A549 treated with dexamethasone at 1 μM for 4 hours (cell line): ENCODE measurements at places on chromosomes 5 and 9. TPM values are rescaled to one million over a fixed set of nuclear protein-coding genes. Genes with fewer than 3 reads are reported as not detected.

Gene ASPN
- not detected in 5 replicates for total RNA-seq

Gene EIF4EBP3
- total RNA-seq, result 1.3 to 3.1 TPM (median 1.8 TPM) in 5 replicates

Gene PARP8
- total RNA-seq, result 0.05 to 0.11 TPM (median 0.07 TPM) in 5 replicates

Gene NPR3
- 15.7 to 18.8 TPM (median 16.9 TPM) in 5 replicates for total RNA-seq

Gene SPATA9
- not detected in 5 replicates for total RNA-seq

Gene GMCL2
- total RNA-seq, result not detected in 5 replicates

Gene RLN1
- not detected in 5 replicates for total RNA-seq

Gene NMUR2
- 0.05 to 0.22 TPM (median 0.11 TPM) in 3 of 5 replicates, not detected in the others for total RNA-seq

Gene DMRT3
- total RNA-seq, result not detected in 5 replicates

Gene NIM1K
- 0.09 to 0.27 TPM (median 0.26 TPM) in 5 replicates for total RNA-seq

Gene PAM
- 20.1 to 27.9 TPM (median 23.6 TPM) in 5 replicates for total RNA-seq

Gene RASGRF2
- total RNA-seq, result 1.1 to 1.5 TPM (median 1.4 TPM) in 5 replicates

Gene PHF24
- 0.08 to 0.19 TPM (median 0.14 TPM) in 5 replicates for total RNA-seq

Gene ALDOB
- not detected in 5 replicates for total RNA-seq

Gene SPINK5
- total RNA-seq, result not detected in 5 replicates

Gene PCDHGA5
- 0.09 to 0.21 TPM (median 0.15 TPM) in 5 replicates for total RNA-seq

Gene FOXD4
- total RNA-seq, result 0.20 to 0.66 TPM (median 0.34 TPM) in 5 replicates

Gene IFNA14
- not detected in 5 replicates for total RNA-seq

Gene PCDHB14
- 0.01 to 0.09 TPM (median 0.06 TPM) in 5 replicates for total RNA-seq

Gene CDH9
- total RNA-seq, result not detected in 5 replicates

Gene UNC5A
- total RNA-seq, result 0.37 to 0.98 TPM (median 0.73 TPM) in 5 replicates

Gene PRLR
- 0.02 to 0.14 TPM (median 0.08 TPM) in 5 replicates for total RNA-seq

Gene CDH18
- not detected in 5 replicates for total RNA-seq

Gene EIF4E1B
- not detected in 5 replicates for total RNA-seq
